ENCODE measurements at places on chromosomes 2 and 18.

DNA sequence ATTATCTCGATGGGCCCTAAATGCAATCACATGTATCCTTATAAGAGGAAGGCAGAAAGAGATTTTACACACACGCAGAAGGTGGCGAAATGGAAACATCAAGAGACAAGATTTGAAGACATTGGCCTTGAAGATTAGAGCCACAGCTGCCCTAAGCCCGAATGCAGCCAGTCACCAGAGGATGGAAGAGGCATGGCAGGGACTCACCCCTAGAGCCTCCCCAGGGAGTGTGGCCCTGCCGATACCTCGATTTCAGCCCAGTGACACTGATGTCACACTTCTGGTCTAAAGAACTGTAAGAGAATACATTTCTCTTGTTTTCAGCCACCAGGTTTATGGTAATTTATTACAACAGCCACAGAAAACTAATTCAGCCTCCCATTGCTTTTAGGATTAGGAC is 17.4 kb downstream of the TTC39C start:
- DNase-seq, result no peak

DNA sequence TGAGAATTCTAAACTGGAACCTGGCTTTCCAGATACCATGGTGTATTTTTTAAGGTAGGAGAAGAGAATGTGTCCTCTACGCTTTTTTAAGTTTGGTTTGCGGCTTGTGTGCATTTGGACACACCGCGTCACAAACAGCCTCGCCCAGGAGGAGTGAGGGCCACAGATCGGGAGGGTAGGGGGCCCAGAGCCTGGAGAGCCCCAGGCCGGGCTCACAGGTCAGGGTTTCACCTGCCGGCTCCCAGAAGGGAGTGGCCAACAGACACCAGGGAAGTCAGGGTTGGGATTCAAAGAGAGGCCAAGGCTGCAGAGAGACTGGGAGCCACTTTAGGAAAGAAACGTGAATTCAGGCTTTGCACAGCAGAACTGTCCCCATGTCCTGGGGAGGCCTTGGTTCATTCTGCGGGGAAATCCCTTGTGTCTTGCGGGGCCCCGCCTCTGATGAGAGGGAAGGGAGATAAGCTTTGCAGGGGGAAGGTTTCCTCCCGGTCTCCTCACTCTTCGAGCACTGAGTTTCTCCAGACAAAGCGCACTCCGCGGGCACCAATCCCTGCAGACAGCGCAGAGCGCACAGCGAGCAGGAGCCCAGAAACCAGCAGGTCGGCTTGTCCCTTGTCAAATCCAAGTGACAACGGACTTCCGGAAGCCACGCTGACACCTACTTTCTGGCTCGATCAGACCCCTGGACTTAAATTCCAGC is 2.0 kb upstream of the TUBB6 start:
- no peak for DNase-seq

DNA sequence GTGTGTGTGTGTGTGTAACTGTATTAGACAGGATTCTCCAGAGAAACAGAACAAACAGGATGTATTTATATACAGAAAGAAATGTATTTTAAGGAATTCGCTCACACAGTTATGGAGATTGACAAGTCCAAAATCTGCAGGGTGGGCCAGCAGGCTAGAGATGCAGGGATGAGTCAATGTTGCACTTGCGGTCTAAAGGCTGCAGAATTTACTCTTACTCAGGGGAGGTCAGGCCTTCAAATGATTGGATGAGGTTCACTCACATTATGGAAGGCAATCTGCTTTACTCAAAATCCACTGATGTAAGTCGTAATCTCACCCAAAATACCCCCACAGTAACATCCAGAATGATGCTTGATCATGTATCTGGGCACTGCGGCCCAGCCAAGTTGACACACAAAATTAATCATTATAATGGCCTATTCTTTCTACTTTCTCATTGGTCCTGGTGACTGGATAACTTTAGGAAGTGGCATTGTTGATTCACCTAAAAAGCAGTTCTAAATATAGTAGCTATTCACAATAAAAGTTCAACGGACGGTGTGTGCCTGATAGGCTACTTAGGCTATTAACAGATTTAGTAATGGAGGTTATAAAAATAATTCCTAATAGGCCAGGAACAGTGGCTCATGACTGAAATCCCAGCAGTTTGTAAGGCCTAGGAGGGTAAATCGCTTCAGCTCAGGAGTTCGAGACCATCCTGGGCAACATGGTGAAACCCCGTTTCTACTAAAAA is 40.6 kb upstream of the ACYP2 start:
- no peak for DNase-seq

DNA sequence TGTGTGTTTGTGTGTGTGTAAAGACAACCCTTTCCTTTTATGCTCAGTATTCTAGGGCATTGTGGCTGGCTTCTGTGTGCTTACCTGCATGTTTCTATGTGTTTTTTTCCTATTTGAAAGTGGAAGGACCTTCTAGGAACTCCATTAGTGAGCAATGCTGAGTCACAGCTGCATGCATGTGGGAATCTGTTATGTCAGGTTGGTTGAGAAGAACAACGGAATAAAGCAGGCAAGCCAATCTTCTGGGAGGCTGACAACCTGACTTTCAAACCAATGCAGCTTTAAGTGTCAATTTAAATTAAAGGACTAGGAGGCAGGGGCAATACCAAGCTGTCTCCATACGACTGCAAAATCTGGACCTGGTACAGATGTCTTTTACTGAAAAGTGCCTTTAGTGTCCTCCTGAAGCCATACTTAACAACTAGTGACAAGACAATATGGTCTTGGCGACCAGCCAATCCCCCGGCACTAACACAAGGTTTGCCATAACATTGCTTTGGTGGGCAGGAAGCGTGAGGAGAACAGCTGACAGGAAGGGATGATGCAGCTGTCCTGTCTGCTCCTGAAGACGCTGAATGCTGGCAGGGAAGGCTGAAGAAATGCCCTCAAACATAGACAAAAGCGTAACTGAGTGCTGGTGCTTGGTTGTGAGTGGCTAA is 514.7 kb upstream of the CDH7 start:
- no peak for DNase-seq

Data from AG08395 (cell line).